ENCODE measurements at places on chromosomes 1 and 21.

DNA sequence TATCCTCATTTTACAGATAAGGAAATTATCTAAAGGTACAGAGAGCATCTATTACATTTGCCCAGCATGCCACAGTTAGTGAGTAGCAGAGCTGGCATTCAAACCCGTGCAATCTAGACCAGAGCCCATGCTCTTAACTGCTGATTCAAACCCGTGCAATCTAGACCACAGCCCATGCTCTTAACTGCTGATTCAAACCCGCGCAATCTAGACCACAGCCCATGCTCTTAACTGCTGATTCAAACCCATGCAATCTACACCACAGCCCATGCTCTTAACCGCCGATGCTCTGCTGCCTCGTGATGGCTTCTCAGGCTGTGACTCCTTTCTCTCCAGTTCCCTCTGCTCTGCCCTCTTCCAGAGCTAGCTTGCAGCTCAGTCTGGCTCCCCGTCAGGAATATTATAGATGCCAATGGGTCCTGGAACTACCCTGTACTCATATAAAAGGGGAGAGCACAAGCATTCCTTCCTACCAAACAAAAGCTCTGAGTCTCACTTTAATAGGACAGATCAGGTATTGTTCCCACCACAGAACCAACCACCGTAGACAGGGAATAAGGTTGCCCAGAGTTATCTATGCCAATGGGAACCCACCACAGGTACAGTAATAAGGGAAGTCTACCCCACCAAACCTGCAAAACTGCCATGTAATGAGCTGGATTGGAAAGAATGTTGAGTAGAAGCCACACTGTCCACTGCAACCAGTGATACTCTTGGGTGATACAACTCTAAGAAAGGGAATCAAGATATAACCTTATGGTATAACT, 78.4 kb downstream of the SMYD3 start:
- DNase-seq, result no peak

DNA sequence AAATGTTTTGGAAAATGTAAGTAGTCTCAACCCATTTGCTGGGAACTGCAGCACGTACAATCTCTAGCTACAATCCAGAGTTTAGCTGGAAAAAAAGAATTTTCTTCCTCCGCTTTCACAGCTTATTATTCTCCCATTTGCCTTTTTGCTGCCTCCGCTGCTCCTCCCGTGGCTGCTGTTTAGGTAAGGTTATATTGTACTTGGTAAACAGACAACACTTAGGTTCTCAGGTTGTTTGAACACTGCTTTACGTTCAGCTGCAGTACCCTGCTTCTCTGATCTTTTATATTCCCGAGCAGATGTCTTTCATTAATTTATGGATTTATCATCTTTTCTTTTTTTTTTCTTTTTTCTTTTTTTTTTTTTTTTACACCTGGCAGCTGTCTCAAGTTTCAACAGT, 14.3 kb downstream of the PROX1 start:
- DNase-seq, result no peak

GRCh38 chr1:150997949-150998348, 8.8 kb downstream of the MINDY1 start:
- no peak for DNase-seq

DNA sequence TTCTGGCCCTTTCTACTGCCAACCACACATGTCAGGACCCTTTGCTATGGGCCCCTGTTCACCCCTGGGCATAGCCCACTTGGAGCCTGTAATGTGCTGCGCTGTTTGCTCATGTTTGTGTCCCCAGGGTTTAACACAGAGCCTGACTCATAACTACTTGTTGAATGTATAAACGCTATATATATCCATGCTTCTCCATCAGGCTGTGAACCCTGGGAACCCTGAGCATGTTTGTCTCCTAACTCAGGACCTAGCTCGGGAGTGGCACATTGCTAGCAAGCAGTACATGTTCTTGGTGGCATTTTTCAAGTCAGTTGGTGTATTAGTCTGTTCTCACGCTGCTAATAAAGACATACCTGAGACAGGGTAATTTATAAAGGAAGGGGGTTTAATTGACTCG, 8.0 kb downstream of the OLFML3 start:
- no peak for DNase-seq

DNA sequence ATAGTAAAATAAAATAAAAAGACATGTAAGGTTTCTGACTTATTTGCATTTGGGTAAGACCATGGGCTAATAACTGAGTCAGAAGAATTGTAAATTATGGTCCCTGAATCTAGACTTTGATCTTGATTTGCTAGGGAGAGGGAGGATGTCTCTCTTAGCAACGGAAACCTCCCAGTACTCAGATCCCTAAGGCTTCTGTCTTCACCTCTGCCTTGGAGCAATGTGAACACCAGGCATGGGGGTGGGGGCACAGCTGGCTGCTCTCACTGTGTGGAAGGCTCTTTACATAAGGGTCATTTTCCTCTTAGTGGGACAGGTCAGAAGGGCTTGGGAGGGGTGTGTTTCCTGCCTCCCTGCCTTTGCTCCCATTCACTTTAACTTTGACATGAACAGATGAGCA, 17.0 kb upstream of the TMEM54 start:
- DNase-seq, result no peak

GRCh38 chr1:23122023-23122748, 46.5 kb downstream of the LUZP1 start:
- no peak for DNase-seq

DNA sequence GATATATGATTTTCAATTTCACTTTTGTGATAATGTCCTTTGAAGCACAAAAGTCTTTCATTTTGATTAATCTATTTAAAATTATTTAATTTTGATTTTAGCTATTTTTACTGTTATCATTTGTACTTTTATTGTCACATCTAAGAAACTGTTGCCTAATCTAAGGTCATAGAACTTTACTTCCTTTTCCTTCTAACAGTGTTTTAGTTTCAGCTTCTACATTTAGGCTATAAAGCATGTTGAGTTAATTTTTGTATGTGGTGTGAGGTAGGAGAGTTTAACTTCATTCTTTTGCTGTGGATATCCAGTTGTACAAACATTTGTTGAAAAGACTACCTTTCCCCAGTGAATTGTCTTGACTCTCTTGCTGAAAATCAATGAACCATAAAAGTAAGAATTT, 204.5 kb downstream of the TM2D1 start:
- no peak for DNase-seq

DNA sequence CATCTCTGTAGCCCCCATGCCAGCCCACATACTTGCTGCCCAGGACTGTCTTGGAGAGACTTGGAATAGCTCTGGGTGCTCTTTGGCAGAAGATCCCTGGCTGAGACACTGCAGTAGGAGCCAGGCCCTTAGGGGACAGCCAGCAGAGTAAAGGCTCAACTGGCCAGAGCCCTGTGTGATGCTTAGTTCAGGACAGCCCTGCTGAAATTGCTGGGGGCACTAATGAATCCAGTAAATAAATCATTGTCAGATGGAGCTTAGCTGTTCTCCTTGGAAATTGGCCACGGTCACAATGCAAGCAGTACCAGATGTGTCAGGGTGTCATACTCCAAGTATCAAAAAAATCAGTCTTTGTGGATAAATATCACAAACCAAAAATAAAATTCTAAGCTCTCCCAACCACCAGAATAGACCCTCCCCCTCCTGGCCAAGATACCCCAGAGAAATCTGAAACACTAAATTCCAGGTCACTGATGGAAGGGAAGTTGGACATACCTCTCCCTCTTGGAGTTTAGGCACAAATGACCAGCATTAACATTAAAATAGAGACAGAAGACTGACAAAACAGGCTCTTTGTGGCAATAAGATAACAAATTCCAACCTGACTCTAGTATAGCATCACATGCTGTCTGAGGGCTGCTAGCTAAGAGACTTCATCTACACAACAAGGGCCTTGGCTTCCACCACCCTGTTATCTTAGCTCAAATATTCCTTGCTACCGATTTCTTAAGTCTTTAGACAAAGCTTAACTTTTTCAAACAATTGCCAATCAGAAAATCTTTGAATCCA, 83.2 kb upstream of the DNAH14 start:
- DNase-seq, result peak; percentile 56

DNA sequence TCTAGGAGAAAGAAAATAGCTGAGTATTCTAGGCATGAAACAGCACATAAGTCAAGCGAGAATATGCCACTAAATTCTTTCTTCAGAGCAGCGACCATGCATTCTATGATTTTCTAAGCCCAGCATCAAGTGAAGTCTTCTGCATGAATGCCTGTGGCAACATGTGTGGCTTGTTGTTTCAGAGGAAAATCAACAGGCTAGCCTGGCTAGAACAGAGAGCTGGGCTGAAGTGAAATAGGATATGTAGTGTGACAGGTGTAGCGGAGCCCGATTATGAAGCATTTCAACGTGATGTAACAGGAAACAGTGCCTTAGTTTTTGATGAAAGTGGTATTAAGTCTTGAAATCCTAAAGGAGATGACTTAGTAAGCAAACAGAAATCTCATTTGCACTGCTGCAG, 7.0 kb downstream of the CSDE1 start:
- DNase-seq, result no peak

- no peak for DNase-seq
Observed at GRCh38 chr1:235545292-235545930, 41.2 kb upstream of the B3GALNT2 start.

GRCh38 chr1:35929730-35930592, 944 bp upstream of the AGO3 start:
- DNase-seq, result peak; percentile 41

DNA sequence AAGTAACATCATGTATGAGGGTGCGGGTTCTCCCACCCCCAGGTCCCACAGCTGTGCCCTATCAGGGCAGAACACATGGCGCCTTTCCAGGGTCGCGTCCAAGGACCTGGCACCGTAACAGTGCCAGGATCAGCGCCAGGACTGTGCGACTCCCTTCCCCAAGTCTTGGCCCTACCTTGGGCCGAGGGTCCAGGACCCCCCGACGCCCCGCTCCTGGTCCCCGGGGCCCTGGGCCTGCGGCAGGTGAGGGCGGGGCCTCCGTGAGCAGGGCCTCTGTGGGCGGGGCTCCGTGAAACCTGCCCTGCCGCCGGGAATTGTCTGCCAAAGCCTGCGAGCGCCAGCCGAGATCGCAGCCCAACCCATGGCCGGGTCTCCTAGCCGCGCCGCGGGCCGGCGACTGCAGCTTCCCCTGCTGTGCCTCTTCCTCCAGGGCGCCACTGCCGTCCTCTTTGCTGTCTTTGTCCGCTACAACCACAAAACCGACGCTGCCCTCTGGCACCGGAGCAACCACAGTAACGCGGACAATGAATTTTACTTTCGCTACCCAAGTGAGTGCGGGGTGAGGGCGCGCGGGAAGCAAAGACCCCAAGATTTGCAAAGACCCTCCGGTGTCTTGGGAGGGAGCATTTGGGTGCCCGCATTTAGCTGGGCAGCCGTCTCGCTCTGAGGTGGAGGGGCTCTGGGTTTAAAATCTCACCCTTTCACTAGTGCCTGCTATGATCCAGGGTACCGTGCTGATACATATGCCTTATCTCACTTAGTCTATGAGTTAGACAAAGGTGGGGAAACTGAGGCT, at the start of gene RHBG:
TSS of gene RHBG (plus strand) at position 323 of the 796 bp plus-strand sequence. CDS start at position 362, 39 bp downstream.
- DNase-seq, result no peak

DNA sequence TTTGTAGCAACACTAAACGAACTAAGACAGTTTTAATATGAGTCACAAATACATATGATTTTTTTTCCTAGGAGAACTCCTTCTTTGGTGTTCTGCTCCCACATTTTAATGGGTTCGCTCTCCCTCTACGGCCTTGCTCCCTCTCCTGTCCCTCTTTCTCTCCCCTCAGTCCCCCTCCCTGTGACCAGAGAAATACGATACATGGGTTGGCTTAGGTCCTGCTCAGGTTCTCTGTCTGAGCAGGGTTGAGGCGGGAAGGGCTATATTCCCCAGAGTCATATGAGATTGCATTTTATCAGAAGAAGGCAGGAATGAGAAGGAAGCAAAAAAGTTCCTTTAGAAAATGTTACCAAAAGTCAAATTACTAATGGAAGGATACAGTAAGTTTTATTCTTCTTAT, 44.6 kb downstream of the UBE2U start:
- DNase-seq, result no peak

Measured in psoas muscle (tissue), 8 donors.